ENCODE measurements at places on chromosomes 7 and 10.

DNA sequence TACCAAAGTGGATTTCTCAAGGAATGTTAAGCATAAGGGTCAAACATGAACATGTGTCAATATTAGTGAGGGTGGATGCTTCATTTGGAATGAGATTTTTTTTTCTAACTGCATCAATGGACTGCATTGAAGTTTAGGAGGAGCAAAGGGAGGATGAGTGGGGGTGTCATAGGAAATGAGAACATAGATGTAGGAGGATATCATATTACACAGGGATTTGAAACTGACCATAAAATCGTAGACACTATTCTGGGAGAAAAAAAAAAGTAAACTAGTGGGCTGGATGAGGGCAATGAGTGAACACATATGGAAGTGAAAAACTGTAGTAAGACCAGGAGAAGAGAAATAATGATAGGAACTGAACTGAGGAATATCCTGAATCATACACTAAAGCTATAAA, 109.4 kb downstream of the SEMA3A start:
- DNase-seq, result no peak

DNA sequence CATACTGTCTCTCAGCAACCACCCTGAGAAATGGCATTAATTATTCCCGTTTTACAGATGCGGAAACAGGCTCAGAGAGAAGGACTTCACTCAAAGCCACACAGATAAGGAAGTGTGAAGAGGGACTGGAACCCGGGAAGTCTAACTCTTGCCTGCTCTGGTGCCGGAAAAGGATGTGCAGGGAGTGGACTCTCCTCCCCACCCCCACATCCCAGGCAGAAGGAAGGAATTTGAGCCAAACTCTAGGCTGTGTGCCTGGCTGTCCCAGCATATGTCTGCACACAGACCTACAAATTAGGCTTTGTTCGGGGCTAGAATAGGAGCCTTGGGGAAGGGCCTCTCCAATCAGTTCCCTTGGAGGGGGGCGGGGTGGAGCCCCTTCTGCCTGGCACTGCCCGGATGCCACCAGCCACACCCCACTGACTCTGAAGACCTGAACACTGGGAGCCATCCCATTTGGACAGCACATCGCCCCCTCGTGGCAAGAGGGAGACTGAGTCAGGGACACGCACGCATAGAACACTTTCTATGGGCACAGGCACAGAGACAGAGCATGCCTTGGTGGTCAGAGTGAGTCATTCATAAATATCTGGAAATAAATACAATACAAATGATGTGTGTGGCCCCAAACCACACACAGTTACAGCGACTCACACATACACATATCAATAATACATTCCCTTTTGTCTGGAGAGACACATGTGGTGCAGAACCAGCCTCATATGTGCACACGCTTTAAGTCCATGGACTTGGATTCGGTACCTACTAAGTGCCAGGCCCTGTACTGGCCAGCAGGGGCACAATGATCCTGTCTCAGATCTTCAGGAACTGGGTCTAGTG, 13.1 kb downstream of the LZTS2 start:
- peak; percentile 73 for DNase-seq

DNA sequence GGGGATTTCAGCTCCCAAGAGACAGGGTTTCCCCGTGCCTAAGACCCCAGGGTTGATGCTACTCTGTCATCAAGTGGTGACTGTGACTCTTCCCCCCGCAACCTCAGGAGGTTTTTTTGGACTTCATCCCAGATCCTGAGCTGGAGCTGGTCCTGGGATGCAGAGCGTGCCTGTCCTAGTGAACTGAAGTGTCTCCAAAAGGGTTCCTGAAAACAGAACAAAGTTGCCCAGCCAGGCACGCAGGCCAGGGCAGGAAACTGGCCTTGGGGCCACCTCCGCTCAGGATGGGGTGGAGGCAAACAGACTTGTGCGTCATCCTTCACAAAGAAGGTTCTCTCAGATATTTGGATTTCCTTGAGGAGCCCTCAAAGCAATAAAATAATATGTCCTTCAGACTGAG, 118.9 kb downstream of the ITIH5 start:
- DNase-seq, result no peak

- DNase-seq, result no peak
Measured at GRCh38 chr7:159007996-159008389, 136.7 kb downstream of the VIPR2 start.

- no peak for DNase-seq
Measured at GRCh38 chr10:31299119-31299518, 19.9 kb upstream of the ZEB1 start.

- peak; percentile 76 for DNase-seq
Measured at GRCh38 chr7:128209229-128210035, 31.6 kb upstream of the LEP start.

Data from GM12892 (cell line).